Fibroblast of skin of abdomen (primary cell): ENCODE measurements at places on chromosomes 2 and 18.

DNA sequence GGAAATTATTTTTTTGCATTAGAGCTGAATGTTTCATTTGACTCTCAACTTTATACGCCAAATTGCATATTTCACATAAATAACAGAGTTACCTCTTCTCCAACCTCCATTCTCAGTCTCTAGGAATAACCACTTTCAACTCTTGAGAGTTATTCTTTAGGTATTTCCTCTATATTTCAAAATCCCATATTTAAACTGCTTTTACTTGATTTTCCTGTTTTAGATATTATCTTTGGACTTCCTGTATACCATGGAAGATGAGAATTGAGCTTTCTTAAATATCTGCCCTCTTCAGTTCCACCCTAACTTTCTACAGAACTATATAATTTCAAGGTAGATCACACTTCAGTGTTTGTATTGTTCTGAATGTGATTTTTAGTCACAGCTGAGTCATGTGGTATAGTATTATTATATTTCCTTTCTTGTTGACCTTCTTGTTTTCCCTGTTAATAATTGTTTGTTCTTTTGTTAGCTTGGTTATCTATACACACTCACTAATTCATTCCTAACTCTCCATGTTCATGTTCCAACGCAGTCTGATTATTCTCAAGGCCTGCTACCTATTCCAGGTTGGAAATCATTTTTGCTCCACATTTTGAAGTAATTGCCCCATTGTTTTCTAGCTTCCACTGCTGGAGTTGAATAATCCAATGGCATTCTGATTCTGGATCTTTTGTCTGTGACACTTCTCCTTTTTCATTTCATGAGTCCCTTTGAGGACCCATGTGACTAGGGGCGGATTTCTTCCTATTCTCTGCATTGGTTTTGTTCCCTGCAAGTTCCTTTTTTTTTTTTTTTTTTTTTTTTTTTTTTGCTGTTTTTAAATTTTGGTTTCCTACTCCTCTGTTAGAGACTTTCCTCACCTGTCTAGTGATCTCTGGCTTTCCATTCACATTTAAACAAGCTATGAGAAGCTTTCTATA, 156.8 kb upstream of the RBMS1 start:
- DNase-seq: no peak

DNA sequence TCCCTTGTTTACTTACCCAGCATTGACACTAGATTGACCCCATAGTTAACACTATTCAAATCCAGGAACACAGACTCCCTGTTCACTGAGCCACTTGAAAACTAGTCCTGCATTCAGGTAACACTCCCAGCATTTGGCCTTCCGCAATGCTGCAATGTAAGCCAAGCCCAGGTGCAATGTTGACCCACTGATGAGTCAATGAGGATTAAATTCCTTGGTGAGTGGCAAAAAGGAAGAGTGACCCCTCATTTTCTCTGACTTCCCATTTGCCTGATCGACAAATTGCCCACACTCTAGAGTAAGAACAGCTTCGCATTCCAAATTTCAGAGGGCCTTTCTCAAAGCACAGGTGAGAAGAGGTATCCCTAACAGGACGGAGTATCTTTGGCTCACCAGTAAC, 251.9 kb downstream of the FBXO15 start:
- DNase-seq: no peak

DNA sequence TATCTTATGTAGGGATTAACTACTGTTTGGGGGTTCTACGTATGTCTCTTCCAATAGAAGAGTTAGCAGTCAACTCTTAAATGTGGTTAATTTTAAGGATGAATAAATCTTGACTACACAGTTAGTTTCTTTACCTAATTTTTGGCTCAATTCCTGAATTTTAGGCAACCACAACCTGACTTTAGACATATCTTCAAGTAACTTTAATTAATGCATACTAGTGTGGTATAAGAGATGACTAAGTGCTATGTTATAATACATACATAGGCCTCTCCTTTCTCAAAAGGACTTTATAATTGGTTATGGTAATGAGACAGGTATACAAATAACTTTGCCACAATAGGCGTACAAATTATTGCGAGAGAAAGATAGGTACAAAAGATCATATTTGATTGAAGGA, 312.0 kb downstream of the IRS1 start:
- DNase-seq: peak; percentile 30

GRCh38 chr2:128341621-128342020, 23.0 kb upstream of the HS6ST1 start:
- no peak for DNase-seq

GRCh38 chr2:168030862-168031624, 216.4 kb downstream of the STK39 start:
- peak; percentile 66 for DNase-seq

DNA sequence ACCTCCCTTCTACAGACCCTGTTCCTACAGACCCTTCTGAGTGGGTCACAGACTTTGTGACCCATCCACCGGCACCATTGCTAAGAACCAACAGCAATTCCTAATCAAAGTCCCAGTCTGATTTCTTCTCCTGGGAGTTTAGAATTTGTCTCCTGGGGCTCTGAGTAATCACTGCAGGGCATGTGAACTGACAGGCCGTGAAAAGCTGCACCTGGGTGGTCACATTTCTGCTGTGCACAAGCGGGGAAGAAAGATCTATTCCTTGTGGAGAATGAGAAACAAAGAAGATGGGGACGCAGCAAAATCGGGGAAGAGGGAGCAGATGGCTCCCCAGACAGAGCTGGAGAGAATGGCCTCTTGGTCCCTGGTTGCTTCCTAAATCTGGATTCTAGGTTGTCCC, 151.0 kb downstream of the ARL4C start:
- no peak for DNase-seq
